ENCODE measurements at places on chromosomes 16 and 17. TPM values are rescaled to one million over a fixed set of nuclear protein-coding genes. Genes with fewer than 3 reads are reported as not detected.

ZNF385C gene
- total RNA-seq, result not detected

MPHOSPH6 gene
- total RNA-seq, result 17.8 TPM

INPP5K gene
- total RNA-seq, result 215 TPM

ABCC12 gene
- not detected for total RNA-seq

KRTAP17-1 gene
- total RNA-seq, result not detected

ZNF287 gene
- total RNA-seq, result 4.1 TPM

CEP95 gene
- total RNA-seq, result 48.1 TPM

TBX4 gene
- 1.1 TPM for total RNA-seq

CES1 gene
- 57.3 TPM for total RNA-seq

HSF5 gene
- not detected for total RNA-seq

FAM171A2 gene
- 0.82 TPM for total RNA-seq

G6PC1 gene
- total RNA-seq, result not detected

FOXN1 gene
- not detected for total RNA-seq

NPB gene
- total RNA-seq, result not detected

BCL7C gene
- total RNA-seq, result 34.9 TPM

DCUN1D3 gene
- 37.2 TPM for total RNA-seq

CIAPIN1 gene
- 20.9 TPM for total RNA-seq

FGF11 gene
- total RNA-seq, result 1.3 TPM

KRTAP4-1 gene
- not detected for total RNA-seq

EZH1 gene
- total RNA-seq, result 93.4 TPM

NHERF2 gene
- 140 TPM for total RNA-seq

C17orf78 gene
- total RNA-seq, result not detected

ZFP90 gene
- 37.9 TPM for total RNA-seq

KRT40 gene
- total RNA-seq, result not detected

CCL22 gene
- total RNA-seq, result not detected

TMEM106A gene
- total RNA-seq, result 15.3 TPM

PCGF2 gene
- 5.1 TPM for total RNA-seq

NPIPA1 gene
- 66.0 TPM for total RNA-seq

CBFB gene
- 42.3 TPM for total RNA-seq

UTS2R gene
- total RNA-seq, result not detected

SMIM36 gene
- not detected for total RNA-seq

CLEC19A gene
- not detected for total RNA-seq

MLKL gene
- 46.0 TPM for total RNA-seq

LGALS9B gene
- total RNA-seq, result not detected

TBC1D3C gene
- total RNA-seq, result not detected

EME2 gene
- total RNA-seq, result 3.7 TPM

ZNF48 gene
- 2.1 TPM for total RNA-seq

GJC1 gene
- 19.8 TPM for total RNA-seq

CCL3 gene
- 0.98 TPM for total RNA-seq

SMIM22 gene
- total RNA-seq, result not detected

HDAC5 gene
- 23.3 TPM for total RNA-seq

DYNLL2 gene
- 15.0 TPM for total RNA-seq

All from subcutaneous adipose tissue (tissue), 4 donors.